Stimulated activated CD4-positive, alpha-beta T cell treated with anti-CD3 and anti-CD28 coated beads, TNF-alpha, amount 100 ng/mL, for 24 hours (primary cell): ENCODE measurements at places on chromosomes 1 and 21.

DNA sequence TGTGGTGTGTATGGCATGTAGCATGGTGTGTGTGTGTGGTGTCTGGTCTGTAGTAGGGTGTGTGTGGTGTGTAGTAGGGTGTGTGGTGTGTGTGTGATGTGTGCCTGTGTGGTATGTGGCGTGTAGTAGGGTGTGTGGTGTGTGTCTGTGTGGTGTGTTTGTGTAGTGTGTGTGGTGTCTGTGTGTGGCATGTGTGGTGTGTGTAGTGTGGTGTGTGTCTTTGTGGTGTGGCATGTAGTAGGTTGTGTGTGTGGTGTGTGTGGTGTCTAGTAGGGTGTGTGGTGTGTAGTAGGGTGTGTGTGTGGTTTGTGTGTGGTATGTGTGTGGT is 85.5 kb downstream of the SYT2 start:
- no peak for DNase-seq

DNA sequence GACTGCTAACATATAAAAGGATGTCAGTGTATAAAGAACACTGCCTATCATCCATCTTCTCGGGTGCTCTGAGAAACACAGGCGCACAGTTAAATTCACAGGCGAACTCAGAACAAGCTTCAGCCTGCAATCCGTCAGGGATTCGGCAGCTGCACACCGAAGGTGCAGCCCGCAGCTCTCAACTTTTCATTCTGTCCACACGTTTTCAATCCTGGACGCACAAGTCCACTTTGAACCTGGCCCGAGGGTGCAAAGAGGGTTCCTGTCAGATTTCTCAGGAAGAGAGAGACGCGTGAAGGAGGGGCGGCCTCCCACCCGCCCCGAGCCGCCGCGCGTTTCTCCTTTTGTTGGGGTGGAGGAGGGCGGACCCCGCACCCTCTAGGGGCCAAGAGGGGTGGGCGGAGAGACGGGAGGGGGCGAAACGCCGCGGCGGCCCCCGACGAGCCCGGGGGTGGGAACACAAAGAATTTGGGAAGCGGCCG is 724 bp downstream of the DOCK7 start:
- peak; percentile 25 for DNase-seq

- DNase-seq = no peak
Measured at GRCh38 chr1:32337855-32338636, 2.0 kb upstream of the MARCKSL1 start.

DNA sequence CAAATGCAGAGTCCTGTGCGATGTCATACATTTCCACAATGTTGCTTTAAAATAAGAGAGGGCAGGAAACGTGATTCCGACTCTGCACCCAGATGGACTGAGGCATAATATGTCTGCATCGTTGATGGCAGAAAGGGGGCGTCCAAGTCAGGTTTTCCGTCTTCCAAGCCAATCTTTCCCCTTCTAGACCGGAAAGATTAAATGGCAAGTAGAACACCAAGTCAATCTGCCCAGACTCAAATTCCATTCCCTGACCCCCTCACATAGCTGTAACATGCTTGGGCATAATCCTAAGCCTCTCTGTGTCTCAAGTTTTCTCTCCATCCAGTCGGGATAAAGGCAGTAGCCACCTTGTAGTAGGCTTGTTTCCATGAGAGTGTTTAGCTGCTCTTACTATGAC is 14.4 kb downstream of the PCP4 start:
- no peak for DNase-seq

DNA sequence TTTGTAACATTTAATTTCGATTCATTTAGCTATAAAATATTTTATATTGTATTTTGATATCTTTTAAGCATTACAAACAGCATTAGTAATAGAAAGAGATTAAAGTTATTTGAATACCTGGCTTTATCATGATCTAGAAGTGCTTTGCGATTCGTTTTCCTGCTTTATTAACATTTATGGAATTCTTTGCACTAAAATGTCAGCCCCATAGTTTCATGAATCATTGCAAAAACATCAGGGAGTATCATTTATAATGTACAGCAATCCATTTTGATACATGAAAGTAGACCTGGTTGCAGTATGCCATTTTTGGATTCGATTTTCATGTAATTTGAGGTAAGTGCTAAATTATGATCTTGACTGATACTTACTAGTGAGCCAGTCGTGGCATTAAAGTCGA is 108.0 kb upstream of the DPYD start:
- no peak for DNase-seq

- DNase-seq = no peak
Measured at GRCh38 chr1:201192261-201192788, 1.7 kb downstream of the IGFN1 start.

GRCh38 chr1:19203440-19203839 is 6.6 kb downstream of the UBR4 start:
- no peak for DNase-seq

DNA sequence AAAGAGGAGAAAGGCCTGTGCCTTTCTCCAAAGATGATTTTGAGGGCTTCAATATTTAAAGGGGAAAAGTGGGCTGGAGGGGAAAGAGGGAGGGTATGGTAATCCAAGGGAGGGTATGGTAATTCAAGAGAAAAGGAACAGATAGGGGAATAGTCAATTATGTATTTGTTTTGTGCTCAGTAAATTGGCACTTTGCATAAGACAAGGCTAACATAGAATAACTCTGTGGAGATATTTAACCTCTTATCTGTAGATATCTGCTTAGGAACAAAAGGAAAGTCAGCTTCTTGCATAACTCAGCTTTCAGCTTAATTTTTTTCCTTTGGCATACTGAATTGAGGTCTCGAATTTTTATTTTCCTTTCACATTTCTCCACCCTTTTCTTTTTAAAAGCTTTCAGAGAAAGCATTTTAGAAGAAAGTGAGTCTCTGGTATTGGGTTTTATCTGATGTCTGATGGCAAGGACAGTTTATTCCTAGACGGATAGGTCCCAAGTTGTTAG is 119.9 kb upstream of the F3 start:
- no peak for DNase-seq

GRCh38 chr1:15172405-15173259 is 19.1 kb downstream of the TMEM51 start:
- no peak for DNase-seq

GRCh38 chr21:36103434-36103833 is 31.4 kb upstream of the CBR3 start:
- DNase-seq = no peak

- no peak for DNase-seq
Measured at GRCh38 chr21:40054403-40054802, 187.2 kb downstream of the PCP4 start.

- no peak for DNase-seq
Measured at GRCh38 chr21:45184869-45185268, 102.8 kb downstream of the POFUT2 start.

DNA sequence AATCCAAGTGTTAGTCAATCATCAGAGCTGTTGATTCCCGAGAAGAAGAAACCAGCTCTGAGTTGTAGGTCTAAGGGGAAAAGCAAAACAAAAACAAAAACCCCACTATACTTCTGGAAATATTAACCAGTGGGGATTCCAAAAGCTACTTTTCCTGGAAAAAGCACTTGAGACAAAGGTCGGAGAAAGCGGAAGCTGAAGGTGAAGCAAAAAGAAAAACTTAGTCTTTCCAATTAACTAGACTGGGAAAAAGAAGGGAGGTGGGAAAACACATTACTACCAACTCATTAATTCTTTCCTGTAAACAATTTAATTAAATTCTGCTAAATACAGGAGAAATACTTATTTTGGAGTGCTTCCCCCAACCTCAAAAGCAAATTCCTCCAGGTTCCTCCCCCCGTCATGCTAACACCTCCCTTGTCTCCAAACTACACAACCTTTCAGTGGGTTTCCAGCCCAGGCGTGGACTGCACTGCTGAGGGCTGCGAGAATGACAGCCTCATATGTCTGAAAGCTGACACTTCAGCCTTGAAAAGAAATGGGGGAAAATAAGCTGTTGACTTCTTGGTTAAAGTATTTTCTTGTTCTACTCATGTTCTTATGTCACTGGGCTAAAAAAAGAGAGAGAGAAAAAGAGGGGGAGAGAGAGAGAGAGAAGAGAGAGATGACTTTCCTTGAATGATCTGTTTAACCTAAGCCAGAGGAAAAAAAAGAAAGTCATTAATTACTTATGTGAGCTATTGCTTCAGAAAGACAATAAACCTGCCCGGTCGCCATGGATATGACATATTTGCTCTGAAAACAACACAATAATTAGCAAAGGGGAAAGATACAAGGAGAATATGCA is 5.1 kb downstream of the CASZ1 start:
- no peak for DNase-seq
